ENCODE measurements at places on chromosomes 5 and 9.

GRCh38 chr5:10319202-10319851, 11.6 kb upstream of the CMBL start:
- no peak for DNase-seq

DNA sequence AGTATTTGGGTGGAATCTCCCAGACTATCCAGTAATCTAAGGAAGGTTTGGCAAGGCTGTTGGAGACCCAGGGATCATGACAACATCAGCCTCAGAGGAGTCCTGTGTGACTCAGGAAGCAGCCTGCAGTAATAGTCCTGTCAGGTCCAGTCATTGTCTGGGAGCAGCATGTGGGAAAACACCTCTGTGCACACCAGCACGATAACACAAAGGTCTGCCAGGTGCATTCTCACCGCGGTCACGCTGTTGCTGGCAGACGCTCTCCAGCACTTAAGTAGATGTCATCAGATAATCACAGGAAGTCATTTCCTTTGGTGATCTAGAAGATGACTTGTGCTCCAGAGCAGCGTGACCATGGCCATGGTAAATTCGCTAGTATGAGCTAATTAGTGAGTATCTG, 99.2 kb upstream of the IQGAP2 start:
- DNase-seq = no peak

DNA sequence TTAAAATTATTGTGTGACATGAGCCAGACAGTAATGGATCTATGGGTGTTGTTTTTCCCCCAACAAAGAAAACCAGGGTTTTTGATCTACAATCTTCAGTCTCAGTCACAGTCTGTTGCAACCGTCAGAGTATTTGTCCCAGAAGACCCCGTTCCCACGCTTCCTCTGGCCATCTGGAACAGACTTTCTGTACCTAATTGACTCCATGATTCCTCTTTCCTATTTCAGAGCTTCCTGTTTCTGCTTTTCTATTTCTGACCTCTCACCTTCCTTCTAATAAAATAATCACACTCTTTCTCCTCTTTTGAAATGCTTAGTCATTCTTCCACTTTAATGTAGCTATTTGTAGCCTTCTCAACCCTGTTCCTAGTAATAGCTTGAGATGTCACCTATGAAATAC, 1044.8 kb downstream of the DTWD2 start:
- no peak for DNase-seq

DNA sequence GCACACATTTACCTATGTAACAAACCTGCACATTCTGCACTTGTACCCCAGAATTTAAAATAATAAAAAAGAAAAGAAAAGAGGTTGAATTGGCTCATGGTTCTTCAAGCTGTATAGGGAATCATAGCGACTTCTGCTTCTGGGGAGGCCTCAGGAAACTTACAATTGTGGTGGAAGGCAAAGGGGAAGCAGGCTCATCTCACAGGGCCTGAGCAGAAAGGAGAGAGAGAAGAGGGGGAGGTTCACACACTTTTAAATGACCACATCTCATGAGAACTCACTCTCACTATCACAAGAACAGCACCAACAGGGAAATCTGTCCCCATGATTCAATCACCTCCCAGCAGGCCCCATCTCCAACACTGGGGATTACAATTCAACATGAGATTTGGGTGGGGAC, 214.6 kb downstream of the CDK5RAP2 start:
- DNase-seq = no peak

GRCh38 chr5:73728493-73729273, 102.7 kb downstream of the ARHGEF28 start:
- DNase-seq = no peak

DNA sequence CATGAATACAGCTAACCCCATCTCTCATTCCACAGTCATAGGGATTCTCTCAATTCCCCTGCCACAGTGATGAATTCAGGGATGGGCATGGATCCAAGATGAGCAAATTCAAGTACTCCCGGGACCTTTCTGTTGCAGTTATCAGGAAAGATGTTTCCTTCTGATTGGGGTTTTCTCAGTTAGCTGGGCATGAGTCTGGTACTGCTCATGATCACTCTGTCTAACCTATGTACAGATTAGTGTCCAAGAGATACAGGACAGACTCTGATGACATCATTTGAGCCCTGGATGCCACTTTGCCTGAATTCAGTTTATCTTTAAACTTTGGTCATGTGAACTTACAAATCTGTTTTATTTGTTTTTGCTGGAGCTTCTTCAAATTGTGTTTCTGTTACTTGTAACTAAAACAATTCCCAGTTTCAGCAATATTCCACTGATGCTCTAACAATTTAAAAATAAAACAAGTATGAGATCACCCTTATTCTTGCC, 257.7 kb upstream of the KLF9 start:
- no peak for DNase-seq

Data from urothelium cell line (cell line).